ENCODE measurements at places on chromosomes 1 and 21.

DNA sequence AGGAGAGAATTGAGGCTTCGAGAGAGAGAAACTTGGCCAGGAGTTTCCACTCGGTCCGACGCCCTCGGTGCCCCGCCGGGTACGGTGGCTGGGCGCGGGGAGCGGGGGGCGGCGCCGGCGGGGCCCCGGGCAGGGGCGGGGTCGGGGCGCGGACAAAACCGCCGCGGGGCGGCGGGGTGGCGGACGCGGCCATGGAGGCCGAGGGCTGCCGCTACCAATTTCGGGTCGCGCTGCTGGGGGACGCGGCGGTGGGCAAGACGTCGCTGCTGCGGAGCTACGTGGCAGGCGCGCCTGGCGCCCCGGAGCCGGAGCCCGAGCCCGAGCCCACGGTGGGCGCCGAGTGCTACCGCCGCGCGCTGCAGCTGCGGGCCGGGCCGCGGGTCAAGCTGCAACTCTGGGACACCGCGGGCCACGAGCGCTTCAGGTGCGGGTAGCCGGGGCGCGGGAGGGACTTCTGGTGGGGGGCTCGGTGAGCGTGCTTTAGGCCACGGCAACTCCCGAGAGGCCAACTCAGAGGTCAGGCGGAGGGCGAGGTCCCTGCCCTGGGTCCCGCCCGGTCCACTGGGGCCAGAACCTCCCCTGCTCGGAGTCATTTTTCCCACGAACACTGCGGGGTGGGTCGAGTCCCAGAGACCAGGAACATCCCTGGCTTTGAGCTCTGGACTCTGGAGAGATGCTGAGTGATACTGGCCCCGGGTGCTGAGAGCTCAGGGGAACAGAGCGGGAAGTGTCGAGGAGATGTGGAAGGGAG, 431 bp downstream of the RAB42 start:
- peak; percentile 38 for DNase-seq

- DNase-seq: no peak
Observed at GRCh38 chr1:204894606-204895005, 23.9 kb downstream of the NFASC start.

GRCh38 chr1:153549741-153550397, 811 bp upstream of the S100A3 start:
- no peak for DNase-seq

DNA sequence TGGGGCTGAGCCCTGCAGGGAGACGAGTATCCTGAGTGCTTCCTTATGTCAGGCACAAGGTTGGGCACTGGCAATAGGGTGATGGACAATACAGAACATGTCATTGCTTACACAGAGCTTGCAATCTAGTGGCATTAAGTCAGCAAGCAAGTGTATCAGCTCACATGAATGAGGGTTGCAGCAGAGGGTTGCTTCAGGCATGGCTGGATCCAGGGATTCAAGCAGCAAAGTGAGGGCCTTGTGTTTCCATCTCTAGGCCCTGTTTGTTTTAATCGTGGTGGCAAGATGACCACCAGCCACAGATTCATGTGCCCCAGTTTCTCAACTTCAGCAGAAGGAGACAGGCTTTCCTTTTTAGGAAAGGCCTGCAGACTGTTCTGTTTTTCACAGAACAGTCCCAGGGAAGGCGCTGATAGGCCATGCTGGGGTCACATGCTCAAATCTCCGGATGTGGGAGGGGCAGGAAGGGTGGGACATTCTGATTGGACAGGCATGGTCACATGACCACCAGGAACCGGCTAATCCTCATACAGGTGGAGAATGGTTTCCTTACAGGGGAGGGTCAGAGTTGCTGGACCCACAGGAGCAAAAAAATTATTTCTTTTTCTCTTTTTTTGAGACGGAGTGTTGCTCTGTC, 14.4 kb downstream of the PLOD1 start:
- peak; percentile 30 for DNase-seq

DNA sequence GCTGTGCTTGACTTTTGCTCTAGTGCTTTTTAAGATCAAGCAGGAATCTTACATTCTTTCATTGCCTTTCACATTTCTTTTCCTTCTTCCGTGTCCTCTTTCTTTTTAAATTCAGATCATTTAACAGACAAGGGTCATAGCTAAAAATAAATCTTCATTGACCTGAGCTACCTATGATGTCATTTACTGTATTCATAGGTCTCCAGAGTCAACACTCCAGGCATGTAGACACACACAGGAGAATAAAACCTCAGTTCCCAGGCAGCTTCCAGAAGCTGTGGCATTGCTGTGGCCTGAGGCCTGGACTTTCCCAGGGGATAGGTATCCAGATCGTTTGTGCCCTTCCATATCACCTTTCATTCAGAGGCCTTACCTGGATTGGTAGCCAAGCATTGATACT, 38.5 kb upstream of the ENAH start:
- DNase-seq: no peak

GRCh38 chr1:116767782-116768382, 13.7 kb downstream of the CD2 start:
- no peak for DNase-seq

GRCh38 chr1:154791292-154792166, 78.6 kb downstream of the KCNN3 start:
- no peak for DNase-seq

DNA sequence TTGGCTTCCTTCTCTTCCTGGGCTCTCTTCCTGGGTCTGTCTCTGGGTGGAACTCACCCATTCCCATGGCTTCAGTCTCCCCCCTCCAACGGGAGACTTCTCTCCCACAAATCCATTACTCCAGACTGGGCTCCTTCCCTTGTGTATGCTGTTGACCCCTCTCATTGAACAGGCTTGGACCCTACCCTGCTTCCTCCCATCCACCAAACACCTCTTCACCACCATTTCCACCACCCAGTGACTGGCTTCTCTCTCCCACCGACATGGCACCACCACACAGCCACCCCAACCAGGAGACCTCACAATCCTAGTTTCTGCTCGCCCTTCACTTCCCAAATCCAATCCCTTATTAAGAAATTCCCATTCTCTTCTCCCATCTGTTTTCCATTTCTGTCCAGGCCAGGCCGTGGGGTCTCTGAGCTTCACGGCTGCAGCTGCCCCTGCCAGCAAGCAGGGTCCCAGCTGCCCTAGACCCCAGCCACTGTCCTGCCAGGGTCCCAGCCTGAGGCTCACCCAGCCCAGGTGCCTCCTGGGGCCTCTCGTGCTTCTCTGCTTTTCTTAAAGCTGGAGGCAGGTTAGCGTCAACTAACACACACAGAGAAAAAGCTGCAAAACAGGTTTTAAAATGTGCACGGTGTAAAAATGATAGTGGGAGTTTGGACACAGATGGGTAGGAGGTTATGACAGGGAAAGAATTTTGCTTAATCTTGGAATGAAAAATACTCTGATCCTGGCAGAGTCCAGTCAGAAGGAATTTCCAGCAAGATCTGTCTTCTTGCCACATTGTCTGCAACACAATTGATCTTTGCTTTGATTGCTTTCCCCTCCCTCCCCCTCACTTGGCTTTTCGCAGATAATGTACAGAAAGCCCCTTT, 383.8 kb upstream of the VAMP3 start:
- DNase-seq: no peak

DNA sequence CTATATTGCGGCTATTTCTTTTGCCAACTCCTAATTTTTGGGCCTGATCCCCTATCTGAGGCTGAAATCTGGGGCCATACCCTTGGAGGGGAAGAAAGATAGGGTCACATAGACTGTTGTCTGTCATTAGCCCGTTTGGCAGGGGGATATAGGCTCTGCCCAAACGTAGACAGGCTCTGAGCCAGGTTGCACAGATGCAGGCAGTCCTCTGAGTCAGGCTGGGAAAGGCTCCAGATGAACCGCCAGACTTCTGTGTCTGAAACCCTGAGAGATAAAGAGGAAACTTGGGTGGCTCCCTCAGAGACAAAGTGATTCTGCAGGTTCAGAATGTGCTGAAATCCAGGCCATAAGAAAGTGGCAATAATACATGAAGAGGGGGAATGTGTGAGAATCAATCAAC, 4.0 kb upstream of the CAP1 start:
- DNase-seq: peak; percentile 97

GRCh38 chr1:157993918-157994605, 617 bp downstream of the KIRREL1 start:
- DNase-seq: no peak

- no peak for DNase-seq
Observed at GRCh38 chr1:38221006-38221649, 174.5 kb upstream of the POU3F1 start.

DNA sequence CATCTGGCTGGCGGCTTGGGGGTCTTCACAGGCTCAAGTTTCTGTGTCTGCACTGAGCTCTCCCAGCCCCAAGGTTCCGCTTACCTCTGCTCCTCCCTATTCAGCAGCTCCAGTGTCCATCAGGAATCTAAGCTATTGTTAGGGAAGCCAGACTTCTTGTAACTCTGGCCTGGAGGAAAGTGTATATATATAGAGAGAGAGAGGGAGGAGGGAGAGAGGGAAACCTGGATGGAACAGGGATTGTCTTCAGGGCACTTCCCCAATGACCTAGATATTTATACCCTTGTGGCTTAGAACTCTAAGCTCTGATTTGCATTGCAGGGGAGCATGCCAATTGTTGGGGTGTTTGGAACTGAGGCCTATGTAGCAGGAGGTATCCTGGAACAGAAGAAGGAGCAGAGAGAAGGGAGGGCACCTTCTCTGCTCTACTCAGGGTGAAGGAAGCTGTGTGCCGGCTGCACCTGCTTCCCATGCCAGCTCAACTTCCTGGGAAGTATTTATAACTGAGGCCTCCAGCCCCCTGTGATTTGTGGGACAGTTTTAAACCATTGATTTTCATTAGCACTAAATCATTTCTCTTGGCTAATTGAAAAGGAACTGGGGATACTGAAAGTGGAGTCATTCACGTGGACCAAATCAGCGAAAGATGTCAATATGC, 70.9 kb downstream of the NAV1 start:
- no peak for DNase-seq

DNA sequence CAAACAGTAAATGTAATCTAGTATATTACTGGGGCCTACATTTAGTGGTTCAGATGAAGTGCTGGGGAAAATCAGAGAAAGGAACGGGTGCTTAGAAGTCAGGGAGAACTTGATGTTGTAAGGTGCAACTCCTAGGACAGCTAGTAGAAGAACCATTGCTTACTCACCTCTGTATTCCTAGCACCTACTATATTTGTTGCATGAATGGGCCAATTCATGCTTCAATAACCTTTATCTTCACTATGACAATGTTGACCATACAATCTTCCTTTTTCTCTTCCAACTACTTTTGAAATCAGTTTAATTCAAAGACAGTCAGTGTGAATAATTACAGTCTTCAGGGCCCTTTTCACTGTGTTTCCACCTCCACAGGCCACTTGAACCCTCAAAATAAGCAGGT, 125.0 kb upstream of the DMRTA2 start:
- no peak for DNase-seq

DNA sequence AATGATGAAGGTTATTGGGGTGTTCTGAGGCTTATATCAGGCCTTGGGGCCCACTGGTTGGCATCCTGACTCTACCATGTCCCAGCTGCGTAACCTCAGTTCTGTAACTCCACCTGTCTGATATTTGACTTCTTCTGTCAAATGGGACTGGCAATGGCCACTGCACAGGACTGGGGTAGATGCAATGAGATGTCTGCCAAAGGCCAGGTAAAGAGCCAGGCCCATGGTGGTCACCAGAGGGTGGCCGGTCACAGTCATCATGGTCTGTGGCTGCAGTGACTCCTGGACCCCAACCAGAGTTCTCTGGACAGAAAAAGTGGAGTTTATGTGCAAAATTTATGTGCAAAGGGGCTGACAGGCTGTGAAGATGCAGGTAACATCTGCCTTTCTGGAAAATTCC, 173.3 kb downstream of the PTPRU start:
- no peak for DNase-seq

DNA sequence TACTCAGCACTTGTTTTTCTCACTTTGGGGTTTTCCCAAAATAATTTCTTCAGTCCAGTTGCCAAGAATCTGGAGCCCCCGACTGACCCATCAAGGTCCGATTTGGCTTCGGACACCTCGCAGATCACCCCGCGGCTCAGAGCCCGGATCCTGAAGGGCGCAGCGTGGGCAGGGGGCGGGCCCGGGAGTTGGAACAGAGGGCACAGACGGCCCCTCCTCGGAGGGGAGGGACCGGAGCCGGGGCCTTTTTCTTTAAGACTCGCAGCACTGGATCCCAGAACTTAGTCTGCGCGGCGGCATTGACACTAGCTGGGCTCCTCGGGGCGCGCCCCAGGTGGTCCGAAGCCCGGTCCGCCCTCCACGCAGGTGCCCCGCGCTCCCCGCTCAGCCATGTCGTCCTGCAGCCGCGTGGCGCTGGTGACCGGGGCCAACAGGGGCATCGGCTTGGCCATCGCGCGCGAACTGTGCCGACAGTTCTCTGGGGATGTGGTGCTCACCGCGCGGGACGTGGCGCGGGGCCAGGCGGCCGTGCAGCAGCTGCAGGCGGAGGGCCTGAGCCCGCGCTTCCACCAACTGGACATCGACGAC, at the start of gene CBR3:
Gene CBR3 (plus strand): TSS at position 277 of the 588 bp plus-strand sequence. CDS start 114 bp downstream, at position 391.
- peak; percentile 41 for DNase-seq

- no peak for DNase-seq
Observed at GRCh38 chr1:65195495-65196417, 47.8 kb downstream of the AK4 start.

- DNase-seq: no peak
Observed at GRCh38 chr1:166514067-166514466, 325.2 kb upstream of the POGK start.

DNA sequence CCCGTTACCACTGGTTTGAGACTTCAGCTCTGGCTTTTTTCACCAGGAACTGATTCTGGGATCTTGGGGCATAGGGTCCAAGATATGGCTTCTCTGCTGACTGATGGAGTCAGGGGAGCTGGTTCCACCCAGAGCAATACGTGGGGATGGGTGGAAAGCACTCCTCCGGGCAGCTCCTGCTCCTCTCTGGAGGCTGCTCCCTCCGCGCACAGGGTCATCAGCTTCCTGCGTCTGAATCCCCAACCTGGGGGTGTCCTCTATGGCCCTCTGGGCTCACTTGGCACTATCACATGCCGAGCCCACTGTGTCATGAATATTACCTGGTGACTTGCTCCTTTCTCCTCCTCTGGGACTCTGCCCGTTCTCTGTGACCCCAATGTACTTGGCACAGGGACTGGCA, 405.4 kb upstream of the VAMP3 start:
- DNase-seq: no peak

DNA sequence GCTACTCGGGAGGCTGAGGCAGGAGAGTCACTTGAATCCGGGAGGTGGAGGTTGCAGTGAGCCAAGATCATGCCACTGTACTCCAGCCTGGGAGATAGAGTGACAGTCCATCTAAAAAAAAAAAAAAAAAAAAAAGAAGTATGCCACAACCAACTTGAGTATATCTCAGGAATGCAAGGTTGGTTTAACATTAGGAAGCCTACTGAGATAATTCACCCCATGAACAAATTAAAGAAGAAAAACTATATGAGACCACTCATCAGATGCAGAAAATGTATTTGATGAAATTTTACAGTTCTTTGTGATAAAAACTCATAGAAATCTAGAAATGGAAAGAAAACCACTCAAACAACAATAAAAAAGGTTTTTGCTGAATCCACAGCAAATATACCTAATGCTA, 373.8 kb downstream of the LMO4 start:
- no peak for DNase-seq

GRCh38 chr1:230907472-230908205, 39.3 kb upstream of the C1orf198 start:
- no peak for DNase-seq

- DNase-seq: no peak
Observed at GRCh38 chr21:27173053-27173452, 206.2 kb upstream of the ADAMTS5 start.

GRCh38 chr1:203264052-203264501, 34.6 kb upstream of the CHIT1 start:
- DNase-seq: no peak

Measured in erythroblast (primary cell).